ENCODE measurements at places on chromosomes 3 and 15. TPM values are rescaled to one million over a fixed set of nuclear protein-coding genes. Genes with fewer than 3 reads are reported as not detected.

DNA sequence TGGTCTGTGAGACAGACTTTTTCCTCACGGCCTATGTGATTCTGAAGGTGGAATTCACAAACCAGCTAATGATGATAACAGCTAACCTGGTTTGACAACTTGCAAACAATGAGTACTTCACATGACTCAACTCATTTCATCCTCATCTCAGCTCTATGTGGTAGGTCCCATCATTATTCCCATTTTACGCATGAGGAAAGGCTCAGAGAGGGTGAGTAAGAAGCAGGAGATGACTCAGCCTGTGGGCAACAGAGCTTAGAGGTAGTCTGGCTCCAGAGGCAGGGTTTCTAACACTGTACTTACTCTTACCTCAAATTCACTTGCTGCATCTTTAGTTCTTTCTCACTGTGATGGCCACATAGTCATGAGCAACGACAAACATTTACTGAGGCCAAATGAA lies 25.8 kb upstream of the PSMD6 start:
- DNase-seq, result no peak

GRCh38 chr15:39834256-39834655 lies 51.6 kb upstream of the FSIP1 start:
- no peak for DNase-seq

The SERPINI2 gene
- total RNA-seq, result not detected

DNA sequence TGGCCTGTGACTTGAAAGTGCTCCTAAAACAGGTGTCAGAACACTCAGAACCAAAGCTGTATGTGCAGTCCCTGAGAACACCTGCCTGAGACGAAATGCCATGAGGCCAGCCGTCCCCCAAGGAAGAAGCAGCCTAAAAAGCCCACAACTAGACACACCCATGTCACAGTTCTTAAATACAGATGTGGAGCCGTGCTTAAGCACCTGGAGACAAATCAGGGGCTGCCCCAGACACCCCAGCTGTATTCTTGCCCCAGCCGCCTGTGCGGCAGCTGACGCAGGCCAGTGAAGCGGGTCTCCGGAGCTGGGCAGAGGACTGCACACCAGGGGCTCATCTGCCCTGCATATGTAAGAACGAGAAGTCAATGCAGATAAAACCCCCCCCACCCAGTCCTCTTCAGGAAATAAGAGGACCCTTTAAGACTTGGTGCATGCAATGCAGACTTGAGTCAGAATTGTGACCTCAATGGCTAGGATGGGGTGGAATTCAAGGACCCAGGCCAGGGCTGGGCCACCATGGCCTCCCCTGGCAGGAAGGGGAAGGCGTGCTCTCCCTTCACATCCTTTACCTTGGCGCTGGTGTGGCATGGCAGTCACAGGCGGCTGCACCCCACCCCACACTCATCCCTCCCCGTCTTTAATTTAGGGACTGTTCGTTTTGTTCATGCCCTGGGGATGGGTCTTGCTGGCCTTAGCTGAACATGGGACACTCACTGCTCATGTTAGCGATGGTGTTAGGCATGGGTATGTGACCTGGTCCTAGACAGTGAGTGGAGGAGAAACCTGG lies 27.7 kb upstream of the PLXNA1 start:
- no peak for DNase-seq

The FBXL22 gene
- total RNA-seq, result 1.0 TPM

The PARP6 gene
- total RNA-seq, result 61.3 TPM

GRCh38 chr3:153373606-153374005 lies 211.6 kb downstream of the RAP2B start:
- no peak for DNase-seq

GRCh38 chr3:171239757-171240503 lies 213.4 kb upstream of the SLC2A2 start:
- no peak for DNase-seq

The CCDC39 gene
- total RNA-seq, result 0.64 TPM

GRCh38 chr3:125110016-125110875 lies 54.4 kb upstream of the HEG1 start:
- no peak for DNase-seq

GRCh38 chr15:78708713-78709260 lies 67.8 kb upstream of the CHRNB4 start:
- DNase-seq, result no peak

DNA sequence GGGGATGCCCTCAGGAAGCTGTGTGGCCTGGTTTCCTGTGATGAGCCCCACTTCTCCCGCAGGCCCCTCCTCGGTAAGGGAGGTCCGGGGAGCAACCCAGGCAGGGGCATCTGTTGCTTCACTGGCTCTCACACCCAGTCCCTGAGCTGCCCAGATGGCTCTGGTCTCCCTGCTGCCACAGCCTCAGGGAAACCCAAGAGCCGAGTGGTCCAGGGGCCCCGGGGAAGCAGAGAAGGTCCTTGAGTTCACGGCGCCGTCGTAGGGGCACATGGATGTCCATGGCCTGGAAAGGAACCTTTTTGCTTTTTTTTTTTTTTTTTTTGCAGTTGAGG lies 13.3 kb upstream of the LRRC15 start:
- peak; percentile 71 for DNase-seq

The CHL1 gene
- total RNA-seq, result 36.4 TPM

The PLA2G4D gene
- total RNA-seq, result not detected

The CHRNA7 gene
- total RNA-seq, result 2.0 TPM

GRCh38 chr15:78616506-78616905 lies 4.3 kb downstream of the CHRNA3 start:
- DNase-seq, result peak; percentile 43

The TUSC7 gene
- total RNA-seq, result not detected

The PARP15 gene
- total RNA-seq, result 2.9 TPM

DNA sequence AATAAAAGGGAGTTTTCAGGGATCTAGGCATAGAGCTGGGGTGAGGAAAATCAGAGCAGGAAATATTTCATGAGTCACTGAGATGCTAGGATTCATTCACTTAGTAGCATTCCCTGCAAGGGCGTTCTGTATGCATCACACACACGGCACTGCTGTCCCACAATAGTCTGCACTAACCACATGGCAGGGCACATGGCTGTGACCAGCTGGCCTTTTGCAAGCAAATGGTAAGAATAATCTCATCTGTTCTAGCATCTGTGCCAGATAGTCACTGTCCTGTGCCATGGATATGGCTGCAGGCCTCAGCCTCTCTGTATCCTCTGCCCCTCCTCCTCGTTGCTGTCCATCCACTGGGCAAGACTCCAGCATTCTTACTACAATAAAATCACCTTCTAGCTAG lies 37.8 kb downstream of the BOC start:
- no peak for DNase-seq

The SAMMSON gene
- not detected for total RNA-seq

The SLC9C1 gene
- not detected for total RNA-seq

GRCh38 chr3:29255854-29256696 lies 24.8 kb upstream of the RBMS3 start:
- DNase-seq, result no peak

GRCh38 chr3:138187296-138188012 lies at the start of gene ARMC8:
TSS of gene ARMC8 (plus strand) at chr3:138187301. CDS start at chr3:138187555, 254 bp downstream.
- DNase-seq, result peak; percentile 91

DNA sequence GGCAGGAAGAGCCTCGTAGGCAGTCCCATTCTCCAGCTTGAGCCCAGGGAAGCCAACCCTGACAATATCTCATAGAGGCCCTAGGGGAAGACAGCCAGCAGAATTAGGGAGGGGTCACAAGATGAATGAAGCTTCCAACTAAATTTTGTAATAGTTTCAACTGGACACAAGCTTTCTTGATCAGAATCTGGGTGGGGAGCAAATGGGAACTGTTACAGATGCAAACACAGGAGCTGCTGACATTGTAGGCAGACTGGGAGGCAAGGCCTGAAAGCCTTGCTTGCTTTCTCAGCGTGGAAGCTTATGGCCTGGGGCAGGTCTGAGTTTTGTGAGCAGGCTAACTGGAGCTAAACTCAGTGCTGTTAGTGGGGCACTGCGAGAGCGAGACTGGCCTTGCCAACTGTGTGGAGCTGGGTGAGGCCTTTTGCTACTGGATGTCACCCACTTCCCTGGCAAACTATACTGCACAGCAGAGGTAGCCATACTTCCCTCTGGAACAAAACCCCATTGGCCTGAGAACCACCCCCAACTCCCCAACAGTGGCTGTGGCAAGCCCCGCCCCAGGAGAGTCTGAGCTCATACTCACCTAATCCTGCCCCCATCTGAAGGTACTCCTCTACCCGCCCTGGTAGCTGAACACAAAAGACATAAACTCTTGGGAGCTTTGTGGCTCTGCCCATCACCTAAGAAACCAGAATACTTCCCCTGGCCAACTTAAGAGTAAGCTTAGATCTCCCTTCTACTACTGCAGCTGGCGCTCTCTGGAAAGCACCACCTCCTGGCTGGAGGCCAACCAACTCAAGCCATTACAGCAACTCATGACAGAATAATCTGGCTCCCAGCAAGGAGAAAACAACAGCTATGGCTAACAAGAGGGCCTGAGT lies 42.9 kb downstream of the CFAP20DC start:
- no peak for DNase-seq

DNA sequence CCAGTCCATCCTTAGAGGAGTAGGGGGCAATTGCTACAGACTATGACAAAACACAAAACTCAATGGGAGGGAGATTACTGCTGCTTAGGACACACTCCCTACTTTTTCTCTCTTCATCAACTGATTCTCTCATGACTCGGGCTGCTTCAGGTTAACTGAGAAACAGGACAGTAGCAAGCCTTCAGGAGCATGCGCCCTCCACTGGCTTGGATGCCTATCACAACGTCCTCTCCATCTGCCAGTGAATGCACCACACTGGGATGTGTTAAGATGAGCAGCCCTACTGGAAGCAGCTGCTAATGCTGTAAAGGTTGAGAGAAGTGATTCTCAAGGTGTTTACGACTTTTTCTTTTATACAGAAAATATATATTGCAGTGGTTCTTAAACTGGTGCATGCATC lies 542.3 kb downstream of the EDEM1 start:
- no peak for DNase-seq

The CPNE9 gene
- total RNA-seq, result not detected

- no peak for DNase-seq
Measured at GRCh38 chr3:139561959-139562676, 22.6 kb upstream of the RBP1 start.
